ENCODE measurements at places on chromosomes 6 and 20. TPM values are rescaled to one million over a fixed set of nuclear protein-coding genes. Genes with fewer than 3 reads are reported as not detected.

ZSCAN23 gene
- 17.8 TPM for polyA plus RNA-seq

PNLDC1 gene
- polyA plus RNA-seq, result 0.24 TPM

GRCh38 chr6:166617359-166617758 is 9.7 kb downstream of the RPS6KA2 start:
- no peak for DNase-seq

GRCh38 chr20:37437676-37438075 is 83.4 kb upstream of the NNAT start:
- no peak for DNase-seq

- DNase-seq, result no peak
Observed at GRCh38 chr6:114428341-114428740, 85.5 kb upstream of the HS3ST5 start.

SALL4 gene
- polyA plus RNA-seq, result 11.5 TPM

HNF4A gene
- 60.8 TPM for polyA plus RNA-seq

WFDC2 gene
- 156 TPM for polyA plus RNA-seq

CPXM1 gene
- 275 TPM for polyA plus RNA-seq

DNA sequence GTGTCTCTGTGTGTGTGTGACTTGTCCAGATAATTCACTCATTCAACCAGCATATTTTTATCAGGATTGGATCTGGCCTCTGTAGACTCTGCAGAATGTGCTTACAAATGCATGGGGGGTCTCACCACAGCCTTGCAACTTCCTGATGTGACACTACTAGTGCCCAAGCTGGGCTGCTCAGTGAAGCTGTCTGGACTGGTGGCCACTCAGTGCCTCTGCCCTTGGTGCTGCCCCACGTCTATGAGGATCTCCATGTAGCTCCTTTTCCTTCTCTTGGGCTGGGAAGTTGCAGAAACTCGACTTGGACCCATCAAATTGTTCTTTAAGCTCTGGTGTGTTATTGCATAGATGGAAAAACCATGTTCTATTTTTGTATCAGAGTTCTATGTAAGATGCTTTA is 75.8 kb downstream of the NRN1 start:
- DNase-seq, result no peak

- DNase-seq, result no peak
Observed at GRCh38 chr20:63979229-63979556, 249 bp downstream of the SAMD10 start.

PRICKLE4 gene
- 6.5 TPM for polyA plus RNA-seq

- DNase-seq, result no peak
Observed at GRCh38 chr20:51402201-51402600, 140.3 kb downstream of the NFATC2 start.

TMEM74B gene
- polyA plus RNA-seq, result 2.4 TPM

GRCh38 chr20:57878786-57879424 is 169.1 kb upstream of the PMEPA1 start:
- no peak for DNase-seq

DNA sequence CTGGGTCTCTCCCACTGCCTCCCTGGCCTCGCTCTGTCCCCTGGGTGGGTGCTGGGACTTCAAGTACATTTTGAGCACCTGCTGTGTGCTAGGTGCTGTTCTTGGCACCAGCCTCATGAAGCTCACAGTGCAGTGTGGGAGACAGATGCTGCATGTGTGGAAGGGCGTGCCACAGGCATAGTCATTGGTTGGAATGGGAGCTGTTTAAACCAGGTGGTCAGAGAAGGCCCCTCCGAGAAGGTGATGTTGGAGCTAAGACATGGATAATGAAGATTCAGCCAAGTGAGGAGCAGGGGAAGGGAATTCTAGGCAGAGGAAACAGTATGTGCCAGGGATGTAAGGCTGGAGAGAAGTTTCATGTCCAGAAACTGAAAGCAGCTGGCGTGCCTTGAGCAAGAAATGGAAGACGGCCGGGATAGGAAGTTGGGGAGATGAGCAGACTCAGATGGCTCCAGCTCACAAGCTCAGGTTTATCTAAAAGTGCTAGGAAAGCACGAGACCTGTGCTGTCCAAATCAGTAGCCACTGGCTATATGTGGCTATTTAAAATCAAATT is 9.9 kb downstream of the LPIN3 start:
- DNase-seq, result no peak

CBLN4 gene
- polyA plus RNA-seq, result 4.4 TPM

DNA sequence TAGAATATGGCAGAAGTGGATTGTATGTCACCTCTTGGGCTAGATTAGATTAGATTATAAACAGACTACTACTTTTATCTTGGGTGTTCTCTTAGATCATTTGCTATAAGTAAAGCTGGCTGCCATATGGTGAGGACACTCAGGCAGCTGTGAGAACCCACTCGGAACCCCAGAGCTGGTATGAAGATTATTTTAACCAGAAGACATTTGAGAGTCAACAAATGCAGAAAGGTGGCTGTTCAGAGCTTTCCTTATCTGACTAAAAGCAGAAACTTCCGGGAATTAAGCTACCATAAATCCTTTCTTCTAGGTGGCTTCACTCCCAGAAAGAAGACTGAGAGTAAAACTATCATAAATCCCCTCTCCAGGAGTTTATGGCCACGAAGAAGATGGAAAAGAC is 91.9 kb downstream of the RNGTT start:
- DNase-seq, result no peak

DNA sequence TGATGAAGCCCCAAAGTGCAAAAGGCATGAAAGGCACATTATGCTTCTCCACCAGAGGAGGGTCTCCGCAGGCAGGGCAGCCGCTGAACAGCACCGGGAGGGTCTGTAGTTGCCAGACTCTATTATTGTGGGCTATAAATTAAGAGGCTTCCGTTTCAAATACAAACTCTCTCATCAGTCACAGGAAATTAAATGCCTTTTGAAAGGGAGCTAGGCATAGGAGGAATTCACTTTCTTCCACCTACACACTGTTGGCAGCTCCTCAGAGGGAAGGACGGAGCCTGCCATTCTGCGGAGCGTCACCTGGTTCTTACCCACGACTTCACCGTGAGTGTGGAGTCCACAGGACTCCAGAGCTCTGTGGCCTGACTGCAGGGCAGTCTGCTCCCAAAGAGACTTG is 140.8 kb upstream of the AGPAT4 start:
- DNase-seq, result no peak

SIRPD gene
- 0.17 TPM for polyA plus RNA-seq

DNA sequence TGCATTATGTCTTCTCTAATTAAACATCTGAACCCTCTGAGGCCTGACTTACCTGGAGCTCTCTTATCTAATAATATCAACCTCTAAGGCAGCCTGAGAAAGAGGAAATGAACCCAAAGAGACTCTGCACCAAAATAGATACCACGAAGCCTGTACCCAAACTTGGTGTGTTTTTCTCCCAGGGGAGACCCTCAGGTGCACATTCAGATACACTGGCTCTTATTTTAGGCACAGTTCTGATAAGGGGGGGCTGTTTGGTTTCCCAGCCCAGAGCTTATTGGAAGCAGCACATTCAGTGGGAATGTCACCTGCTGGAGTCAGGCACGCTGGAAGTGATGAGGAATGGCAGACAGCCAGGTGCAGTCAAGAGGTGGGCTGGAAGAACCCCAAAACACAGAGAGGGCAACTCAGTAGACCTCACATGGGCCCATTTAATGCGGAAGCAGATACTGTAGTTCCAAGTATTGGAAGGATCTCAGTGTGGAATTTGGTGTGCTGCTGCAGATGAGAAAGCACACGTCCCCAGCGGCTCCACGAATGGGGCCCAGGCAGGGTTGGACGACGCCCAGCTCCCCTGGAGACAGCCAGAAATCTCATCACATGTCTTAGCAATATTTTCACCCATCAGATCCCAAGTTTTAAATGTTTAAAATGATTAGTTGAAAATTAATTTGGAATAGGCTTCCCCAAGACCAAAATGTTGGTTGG is 9.7 kb upstream of the CCR6 start:
- no peak for DNase-seq

PSORS1C1 gene
- polyA plus RNA-seq, result 0.34 TPM

PXMP4 gene
- 9.0 TPM for polyA plus RNA-seq

DNA sequence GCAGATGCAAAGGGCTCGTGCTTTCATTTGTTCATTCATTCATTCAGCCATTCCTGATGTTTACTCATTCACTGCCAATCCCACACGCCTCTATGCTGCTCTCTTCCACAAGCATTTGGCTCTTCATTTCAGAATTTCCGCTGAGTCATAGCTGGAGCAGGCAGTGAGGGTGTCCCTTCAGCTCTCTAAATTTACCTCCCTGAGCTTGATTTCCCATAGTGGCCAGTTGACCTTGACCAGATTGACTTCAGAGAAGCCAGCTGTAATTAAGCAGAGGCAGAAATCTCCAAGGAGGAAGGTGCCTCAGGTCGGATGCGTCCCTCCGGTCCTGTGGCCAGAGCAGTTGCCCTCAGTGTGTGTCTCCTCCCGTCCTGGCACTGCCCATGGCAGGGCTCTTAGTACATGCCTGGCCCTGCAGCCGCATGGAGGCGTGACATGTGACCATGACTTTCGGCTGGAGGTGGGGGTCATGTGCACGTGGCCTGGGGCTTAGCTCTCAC is 267.2 kb upstream of the ECI2 start:
- DNase-seq, result no peak

TBXT gene
- polyA plus RNA-seq, result not detected

PAK5 gene
- 0.39 TPM for polyA plus RNA-seq

C6orf141 gene
- polyA plus RNA-seq, result 0.33 TPM

DNA sequence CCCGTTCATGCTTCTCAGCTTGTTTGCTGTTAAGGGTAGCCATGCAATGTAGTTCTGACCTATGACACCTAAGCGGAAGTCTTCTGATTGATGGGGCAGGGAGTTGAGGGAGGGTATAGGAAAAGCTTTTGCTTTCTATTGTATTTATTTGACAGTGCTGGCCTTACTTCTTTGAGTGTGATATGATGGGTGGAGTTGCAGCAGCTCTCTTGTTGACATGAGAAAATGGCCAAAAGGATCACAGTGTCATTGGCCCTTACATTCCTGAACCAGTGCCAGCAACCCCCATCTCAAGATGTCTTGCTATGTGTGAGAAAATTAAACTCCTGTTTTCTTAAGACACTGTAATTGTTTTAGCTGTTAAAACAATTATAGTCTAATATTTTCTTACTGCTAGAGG is 117.5 kb downstream of the SAMD5 start:
- DNase-seq, result no peak

DNA sequence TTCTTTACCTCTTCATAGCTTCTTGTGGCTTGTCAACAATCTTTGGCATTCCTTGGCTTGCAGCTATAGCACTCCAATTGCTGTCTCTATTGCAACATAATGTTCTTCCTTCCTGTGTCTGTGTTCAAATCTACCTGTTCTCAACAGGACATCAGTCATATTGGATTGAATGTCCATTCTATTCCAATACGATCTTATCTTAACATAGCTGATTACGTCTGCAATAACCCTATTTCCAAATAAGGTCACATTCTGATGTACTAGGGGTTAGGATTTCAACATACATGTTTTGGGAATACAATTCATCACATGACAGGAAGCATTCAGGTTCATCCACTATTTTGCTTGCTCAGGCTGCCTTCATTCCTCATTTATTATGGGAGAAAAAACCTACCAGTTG is 684.4 kb upstream of the CITED2 start:
- no peak for DNase-seq

MTCH1 gene
- 181 TPM for polyA plus RNA-seq

GRCh38 chr6:36120539-36120938 is 9.8 kb upstream of the MAPK13 start:
- DNase-seq, result no peak
